ENCODE measurements at places on chromosomes 12 and 14.

- DNase-seq: no peak
Measured at GRCh38 chr14:101227611-101228594, 324.4 kb upstream of the RTL1 start.

GRCh38 chr12:13628067-13628466 lies 353.3 kb downstream of the GRIN2B start:
- no peak for DNase-seq

GRCh38 chr14:77409131-77409533 lies 14.2 kb downstream of the NOXRED1 start:
- DNase-seq: peak; percentile 3

- DNase-seq: no peak
Measured at GRCh38 chr12:23657598-23657997, 291.9 kb downstream of the SOX5 start.

GRCh38 chr14:93032421-93032936 lies 83.2 kb downstream of the ITPK1 start:
- DNase-seq: no peak

DNA sequence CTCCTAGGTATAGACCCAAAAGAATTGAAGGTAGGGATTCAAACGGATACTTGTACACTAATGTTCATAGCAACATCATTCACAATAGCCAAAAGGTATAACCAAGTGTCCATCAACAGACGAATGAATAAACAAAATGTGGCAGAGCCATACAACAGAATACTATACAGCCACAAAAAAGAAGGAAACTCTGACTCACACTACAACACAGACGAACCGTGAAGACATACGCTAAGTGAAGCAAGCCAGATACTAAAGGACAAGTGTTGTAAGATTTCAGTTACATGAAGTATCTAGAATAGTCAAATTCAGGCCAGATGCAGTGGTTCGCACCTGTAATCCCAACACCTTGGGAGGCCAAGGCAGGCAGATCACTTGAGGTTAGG lies 19.1 kb downstream of the CAMKK2 start:
- no peak for DNase-seq

DNA sequence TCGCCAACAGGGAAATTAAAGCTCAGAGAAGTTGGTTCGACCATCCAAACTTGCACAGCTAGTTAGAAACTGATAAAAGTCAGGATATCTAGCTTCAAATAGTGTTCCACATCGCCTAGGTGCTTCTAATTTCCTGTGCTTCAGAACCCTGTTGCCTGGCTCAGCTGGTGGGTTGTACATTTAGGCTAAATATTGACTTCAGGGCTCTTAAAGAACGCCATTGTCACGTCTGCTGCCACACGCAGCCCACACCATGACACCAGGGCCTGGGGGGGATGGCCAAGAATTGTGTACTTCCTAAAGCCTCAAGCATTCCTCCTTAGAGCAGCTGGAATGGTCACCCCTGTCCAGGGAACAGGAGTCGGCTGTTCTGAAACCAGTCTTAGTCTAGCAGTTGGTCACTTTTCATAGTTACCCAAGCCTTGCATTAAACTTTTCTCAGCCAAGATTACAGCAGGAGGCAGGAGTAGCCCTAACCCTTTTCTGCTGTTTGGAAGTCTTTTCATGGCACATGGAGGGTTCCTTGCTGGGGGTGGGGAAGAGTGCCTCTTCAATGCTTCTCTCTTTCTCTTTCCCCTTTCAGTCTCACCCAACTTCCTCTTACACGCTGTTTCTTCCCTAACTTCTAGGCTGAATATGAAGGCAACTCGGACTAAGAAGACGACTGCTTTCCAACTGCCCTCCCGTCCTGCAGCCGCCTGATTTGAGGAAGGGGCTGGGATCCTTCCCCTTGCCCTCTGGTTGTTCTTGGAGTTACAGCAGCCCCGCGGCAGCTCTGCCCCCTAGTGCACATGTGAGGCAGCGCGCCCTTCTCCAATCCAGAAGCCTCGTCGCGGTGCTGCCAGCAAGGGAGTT lies 17.1 kb downstream of the FOS start:
- peak; percentile 47 for DNase-seq

- no peak for DNase-seq
Measured at GRCh38 chr12:110002676-110003515, 3.7 kb downstream of the ANKRD13A start.

GRCh38 chr14:53528185-53528671 lies 375.1 kb upstream of the DDHD1 start:
- no peak for DNase-seq

- DNase-seq: no peak
Measured at GRCh38 chr12:6386491-6386890, 2.5 kb downstream of the LTBR start.

DNA sequence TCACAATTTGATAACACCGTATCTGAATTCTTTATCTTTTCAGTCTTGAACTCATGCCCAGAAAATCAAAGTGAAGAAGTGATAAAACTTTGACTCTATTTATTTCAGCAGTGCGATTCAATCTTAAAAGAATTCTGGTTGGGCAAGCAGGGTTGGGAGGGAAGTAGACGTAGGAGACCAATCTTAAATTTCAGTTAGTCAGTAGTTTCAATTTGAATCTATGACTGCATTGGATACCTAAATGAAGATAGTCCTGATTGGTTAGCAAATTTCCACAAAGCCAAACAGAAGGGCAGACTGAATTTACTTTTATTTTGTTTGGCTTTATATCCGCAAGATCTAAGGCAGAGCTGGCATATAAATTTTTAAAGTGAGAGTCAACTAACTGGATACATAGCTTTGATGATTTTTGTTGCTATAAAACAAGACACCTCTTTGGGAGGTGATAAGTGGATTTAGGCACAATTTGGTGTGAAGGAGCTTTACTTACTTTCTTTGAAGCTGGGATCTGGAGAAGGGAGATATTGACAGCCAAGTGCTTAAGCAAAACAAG lies 2.6 kb downstream of the ACSS3 start:
- no peak for DNase-seq

- DNase-seq: no peak
Measured at GRCh38 chr12:67714648-67715047, 66.1 kb downstream of the DYRK2 start.

DNA sequence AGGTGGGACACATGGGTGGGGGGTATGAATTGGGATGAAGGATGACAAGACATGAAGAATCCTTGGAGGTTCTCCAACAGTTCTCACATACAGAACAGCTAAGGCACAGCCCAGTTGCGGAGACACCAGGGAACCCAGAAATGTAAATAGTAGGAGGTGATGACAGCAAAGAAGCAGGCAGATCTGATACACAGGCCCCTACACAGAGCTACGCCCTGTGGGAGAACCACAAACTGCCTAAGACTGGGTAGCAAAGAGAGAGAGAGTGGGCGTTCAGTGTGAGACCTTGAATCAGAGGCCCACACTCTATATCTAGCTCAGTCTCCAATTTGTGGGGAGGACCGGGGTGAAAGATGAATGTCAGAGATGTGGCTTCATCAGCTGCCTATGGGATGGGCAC lies 9.5 kb upstream of the NUMB start:
- DNase-seq: no peak

GRCh38 chr12:14454098-14454907 lies 88.8 kb downstream of the ATF7IP start:
- DNase-seq: peak; percentile 41

GRCh38 chr14:77475432-77476115 lies 17.7 kb downstream of the AHSA1 start:
- no peak for DNase-seq

GRCh38 chr12:130832561-130833209 lies 6.4 kb downstream of the STX2 start:
- no peak for DNase-seq

DNA sequence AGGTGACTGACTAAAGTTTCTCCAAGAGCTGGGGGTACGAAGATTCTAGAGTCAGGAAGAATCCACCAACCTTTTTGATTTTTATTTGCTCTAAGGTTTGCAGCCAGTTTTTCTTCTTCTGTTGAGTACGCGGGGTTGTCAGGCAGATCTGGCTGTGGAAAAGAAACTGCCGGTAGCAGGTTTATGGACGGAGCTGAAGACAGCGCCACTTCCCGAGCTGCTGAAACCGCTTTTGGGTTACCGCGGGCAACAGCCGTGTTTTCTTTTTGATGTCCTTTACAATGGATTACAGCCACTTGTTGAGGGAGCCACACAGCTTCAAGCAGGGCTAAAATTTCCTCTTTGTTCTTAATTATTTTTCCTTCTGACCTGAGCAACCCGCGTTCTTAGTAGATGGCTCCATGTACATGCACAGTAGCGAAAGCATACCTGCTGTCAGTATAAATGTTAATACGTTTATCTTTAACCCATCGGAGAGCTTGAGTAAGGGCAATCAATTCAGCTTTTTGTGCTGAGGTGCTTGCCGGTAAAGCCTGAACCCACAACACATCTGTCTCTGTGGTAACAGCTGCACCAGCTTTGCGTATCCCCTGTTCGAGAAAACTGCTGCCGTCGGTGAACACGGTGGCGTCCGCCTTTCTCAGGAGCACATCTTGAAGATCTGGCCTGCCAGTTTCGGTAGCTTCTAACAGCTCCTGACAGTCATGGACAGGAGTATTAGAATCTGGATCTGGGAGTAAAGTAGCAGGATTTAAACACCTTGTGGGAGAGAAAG lies 674.3 kb downstream of the TMEM121 start:
- DNase-seq: no peak

- DNase-seq: no peak
Measured at GRCh38 chr14:104243200-104243599, 104.8 kb downstream of the KIF26A start.

GRCh38 chr12:41932470-41932991 lies 212.1 kb downstream of the GXYLT1 start:
- peak; percentile 88 for DNase-seq

GRCh38 chr12:116727261-116727660 lies 10.6 kb downstream of the SPRING1 start:
- no peak for DNase-seq
